ENCODE measurements at places on chromosomes 3 and 15.

GRCh38 chr15:91921188-91921842, 67.8 kb downstream of the SLCO3A1 start:
- no peak for DNase-seq

- peak; percentile 35 for DNase-seq
These were observed 1.4 kb downstream of the FES start for GRCh38 chr15:90885432-90886290.

DNA sequence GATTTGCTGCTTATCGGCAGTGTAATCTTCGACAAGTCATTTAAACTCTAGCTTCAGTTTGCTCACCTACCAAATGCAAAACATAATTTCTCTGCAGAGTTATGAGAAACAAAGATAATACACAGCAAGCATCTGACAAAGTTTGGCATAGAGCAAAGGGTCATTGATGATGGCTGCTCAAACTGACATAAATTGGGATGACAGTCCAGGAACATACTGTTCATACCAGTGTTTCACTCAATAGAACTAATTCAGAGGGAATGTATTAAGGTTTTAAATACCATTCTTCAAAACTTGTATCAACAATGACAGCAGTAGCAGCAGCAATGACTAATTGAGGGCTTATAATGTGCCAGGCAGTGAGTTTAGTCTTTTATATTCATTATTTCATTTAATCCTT, 137.6 kb downstream of the SPATA16 start:
- DNase-seq: no peak

- no peak for DNase-seq
These were observed 167.5 kb downstream of the PGPEP1L start for GRCh38 chr15:98840053-98840452.

DNA sequence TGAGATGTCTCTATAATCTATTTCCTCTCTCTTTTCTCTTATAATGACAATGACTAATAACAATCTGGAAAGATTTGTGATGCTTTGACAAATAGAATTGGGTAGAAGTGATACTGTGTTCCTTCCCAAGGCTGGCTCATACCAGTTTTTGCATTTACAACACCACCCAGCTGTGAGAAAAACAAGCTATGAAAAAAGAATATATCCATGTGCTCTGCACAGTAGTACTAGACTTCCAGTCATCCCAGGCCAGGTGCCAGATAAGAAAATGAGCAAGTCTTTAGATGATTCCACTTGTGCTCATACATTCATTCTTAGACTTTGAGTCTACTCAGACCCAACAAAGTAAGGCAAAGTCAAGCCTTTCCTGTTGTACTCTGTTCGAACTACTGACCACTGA, 350.2 kb upstream of the POU1F1 start:
- DNase-seq: no peak

- DNase-seq: no peak
These were observed 107.3 kb downstream of the RFTN1 start for GRCh38 chr3:16406166-16406565.

- peak; percentile 52 for DNase-seq
These were observed 8.5 kb downstream of the FAM107A start for GRCh38 chr3:58568572-58569286.

- no peak for DNase-seq
These were observed 419.8 kb upstream of the THBS1 start for GRCh38 chr15:39161096-39161495.

- DNase-seq: no peak
These were observed 79.2 kb upstream of the COL8A1 start for GRCh38 chr3:99559196-99559595.

- no peak for DNase-seq
These were observed 919.7 kb upstream of the CADM2 start for GRCh38 chr3:84039099-84039498.

DNA sequence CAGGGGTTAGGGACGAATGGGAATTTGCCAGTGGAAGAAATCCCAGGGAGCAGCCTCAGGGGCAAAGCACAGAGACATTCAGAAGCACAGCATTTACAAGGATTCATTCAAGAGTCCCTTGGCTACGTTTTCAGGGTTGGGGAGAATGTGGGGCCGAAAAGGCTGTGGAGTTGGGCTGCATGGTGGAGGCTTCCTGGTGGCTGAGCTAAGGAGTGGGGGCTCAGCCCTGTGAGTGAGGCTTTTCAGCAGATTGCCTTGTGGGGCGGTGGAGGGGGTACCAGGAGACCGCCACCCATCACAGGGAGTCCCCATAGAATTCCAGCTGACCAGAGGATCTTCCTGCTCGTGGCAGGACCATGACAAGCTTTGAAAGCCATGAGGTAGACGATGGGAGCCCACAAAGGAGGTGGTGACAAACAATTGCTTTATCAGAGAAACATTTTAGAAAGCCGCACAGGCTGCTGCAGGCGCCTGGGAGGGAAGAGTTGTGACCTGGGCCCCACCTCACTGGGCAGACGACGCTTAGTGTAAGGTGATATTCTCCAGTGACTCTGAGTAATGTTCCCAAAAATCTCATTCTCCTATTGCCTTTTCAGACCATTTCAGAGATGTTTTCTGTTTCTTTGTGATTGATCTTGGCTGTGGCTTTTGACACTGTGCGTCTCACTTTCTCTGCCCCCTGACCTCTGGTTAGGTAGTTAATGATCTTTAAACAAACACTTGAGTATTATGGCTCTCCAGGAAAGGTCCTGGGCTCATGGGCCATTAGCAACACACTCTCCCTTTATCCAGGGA, 128.0 kb downstream of the DNAJB8 start:
- no peak for DNase-seq

DNA sequence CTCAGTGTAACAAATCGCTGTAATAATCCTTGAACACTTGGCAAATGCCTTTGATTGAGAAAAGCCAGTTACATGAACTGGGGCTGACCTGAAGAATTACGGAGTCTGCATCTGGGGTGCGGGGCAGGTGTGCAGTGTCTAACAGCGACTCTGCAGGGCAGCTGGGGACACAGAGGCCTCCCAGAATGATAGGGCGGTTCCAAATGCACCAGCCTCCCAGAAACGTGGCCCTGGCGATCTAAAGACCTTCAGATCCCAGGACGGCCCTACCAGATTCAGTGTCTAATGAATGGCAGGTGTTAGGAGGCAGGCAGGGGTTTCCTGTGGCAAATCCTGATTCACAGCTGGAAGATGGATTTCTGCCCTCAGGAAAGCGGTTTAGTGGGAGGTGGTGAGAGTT, 100.5 kb upstream of the RGMA start:
- DNase-seq: no peak

DNA sequence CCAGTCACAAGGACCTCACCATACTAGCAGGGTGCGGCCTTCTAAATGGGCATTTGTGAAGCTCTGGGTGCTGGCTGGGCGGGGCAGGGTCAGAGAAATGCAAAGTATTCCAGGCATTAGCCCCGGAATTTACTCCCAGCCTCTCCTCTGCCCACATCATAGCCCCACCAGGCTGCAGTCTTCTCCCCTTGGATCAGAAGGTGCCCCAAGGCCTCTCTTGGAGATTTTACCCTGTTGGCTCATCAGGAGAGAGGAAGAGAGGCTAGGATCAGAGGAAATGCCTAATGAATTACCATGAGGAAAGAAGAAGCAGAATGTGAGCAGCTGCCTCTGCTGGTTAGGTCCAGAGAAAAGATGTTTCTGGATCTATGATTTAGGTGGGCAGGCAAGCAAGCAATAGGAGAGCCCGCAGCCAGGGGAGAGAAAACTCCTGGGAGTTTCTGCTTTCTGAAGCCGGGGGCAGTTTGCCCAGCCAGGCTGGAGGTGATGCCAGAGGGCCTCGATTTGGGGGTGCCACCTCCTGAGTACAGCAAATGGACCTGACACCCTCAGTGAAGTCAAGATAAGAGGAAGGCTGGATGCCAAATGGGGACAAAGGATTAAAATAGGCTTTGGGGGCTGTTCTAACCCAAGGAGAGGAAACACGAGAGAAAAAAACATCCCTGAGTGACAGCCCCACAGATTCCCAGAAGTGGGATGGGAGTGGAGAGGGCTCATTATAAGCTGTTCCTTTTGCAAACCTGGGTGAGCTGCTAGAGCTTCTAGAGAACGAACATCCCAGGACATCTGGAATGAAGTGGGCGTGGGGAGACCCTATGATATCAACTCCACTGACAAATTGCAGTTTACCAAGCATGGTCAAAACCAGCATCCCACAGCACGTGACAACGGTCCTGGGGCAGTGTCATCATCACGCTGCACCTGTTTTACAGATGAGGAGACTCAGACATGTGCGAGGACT, 65.4 kb downstream of the BDH1 start:
- DNase-seq: no peak

- peak; percentile 66 for DNase-seq
These were observed 64.8 kb downstream of the BOC start for GRCh38 chr3:113275929-113276750.

DNA sequence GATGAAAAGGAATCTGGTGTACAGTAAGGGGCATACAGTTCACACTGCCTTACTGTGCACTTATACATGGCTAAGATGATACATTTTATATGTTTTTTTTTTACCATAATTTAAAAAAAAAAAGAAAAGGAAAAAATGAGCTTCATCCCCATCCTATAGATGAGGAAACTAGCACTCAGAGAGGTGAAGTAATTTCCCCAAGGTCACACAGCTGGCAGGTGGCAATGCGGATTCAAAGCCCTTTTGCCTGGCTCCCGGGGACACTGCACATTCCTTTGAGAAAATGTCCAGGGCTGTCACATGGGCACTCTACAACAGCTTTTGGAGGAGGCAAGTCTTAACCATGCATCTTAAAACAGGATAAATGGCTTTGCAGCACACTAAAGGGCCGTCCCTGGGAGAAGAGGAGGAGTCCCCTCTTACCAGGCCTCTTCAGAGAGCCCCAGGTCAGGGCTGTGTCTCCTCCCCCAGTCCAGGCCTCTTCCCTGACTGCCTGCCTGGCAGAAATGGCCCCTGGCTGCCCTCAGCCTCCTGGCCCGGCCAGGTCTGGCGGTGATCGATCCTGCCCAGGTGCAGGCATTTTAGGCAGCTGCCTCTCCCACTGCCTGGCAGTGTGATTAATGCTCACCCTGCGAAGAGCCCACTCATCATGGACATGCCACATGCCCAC, 95.1 kb upstream of the LINGO1 start:
- no peak for DNase-seq

GRCh38 chr3:11350374-11350773, 78.2 kb downstream of the ATG7 start:
- DNase-seq: no peak

DNA sequence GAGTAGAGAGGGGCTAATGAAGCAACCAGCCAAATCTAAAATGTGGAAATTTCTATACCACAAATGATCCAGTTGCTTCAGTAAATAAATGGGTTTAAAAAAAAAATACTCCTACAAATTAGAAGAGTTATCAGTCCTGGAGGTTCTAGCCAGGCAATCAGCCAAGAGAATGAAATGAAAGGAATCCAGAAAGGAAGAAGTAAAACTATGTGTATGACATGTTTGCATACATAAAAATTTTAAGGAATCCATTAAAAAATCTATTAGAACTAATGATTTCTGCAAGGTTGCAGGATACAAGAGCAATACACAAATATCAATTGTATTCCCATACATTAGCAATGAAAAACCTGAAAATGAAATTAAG, 9.6 kb downstream of the MESP2 start:
- DNase-seq: no peak

GRCh38 chr15:80835336-80835735, 56.2 kb downstream of the CEMIP start:
- DNase-seq: no peak

DNA sequence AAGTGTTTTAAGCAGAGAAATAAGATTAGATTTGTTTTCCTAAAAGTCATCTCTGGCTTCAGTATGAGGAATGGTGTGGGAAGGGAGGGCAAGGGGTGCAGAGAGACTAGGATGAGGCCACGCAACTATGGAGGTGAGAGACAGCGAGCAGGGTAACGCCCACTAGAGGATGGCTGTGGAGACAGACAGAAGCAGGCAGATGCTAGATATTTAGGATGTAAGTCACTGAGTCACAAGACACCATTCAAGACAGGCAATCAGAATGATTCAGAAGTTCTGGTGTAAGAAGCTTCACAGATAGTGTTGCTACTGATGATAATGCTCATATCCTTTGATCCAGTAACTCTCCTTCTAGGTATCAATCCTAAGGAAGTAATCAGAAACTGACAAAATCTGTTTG, 19.1 kb downstream of the HSPBAP1 start:
- DNase-seq: no peak

DNA sequence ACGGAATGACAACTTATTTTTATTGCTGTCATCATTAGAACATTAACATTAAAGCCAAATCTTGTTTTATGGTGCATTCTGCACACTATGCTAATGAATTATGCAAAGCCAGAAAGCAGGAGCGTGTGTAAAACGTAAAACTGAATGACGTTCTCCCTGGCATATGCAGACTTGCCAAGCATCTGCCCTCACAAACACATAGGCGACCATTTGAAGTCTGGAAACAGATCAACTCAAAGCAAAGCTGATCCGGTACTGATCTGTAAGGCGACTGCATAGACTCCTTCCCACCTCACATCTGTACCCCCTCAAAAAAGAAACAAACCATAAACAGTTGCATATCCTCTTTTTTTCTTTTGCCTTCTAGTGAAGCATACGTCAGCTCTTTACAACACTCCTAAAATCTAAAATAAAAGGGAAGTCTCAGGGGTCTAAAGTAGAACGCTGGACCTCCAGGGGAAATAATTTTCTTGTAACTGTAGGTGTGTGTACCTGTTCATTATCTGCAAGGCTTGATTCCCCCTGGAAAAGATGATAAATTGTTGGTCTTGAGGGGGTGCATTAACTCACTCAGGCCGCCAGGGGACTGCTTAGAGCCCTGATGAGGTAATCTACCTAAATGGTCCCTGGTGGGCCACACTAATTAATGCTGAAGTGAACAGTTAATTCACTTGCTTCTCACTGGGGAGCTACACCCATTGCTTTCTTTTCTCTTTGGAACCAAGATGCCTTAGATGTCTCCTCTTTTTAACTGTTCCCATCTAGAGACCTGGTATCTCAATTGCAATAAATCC, 231.4 kb downstream of the CDIN1 start:
- DNase-seq: no peak

- no peak for DNase-seq
These were observed 7.3 kb downstream of the SHOX2 start for GRCh38 chr3:158098834-158099424.

DNA sequence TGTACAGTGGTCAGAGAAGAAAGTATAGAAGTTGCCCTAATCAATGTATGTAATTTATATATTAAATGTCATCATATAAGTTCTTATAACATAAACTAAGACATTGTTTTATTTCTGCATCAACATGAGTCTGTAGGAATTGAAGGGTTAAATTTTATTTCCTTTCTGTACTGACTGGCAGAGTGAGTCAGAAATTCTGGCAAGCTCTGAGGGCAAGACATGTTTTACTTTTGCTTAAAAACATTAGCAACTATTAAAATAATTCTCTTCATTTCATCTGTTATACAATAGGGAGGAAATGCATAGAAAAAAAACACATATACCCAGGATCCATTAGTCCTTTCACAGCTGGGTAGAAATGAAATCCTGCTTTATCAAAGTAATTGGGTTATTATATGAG, 171.4 kb upstream of the ALCAM start:
- DNase-seq: no peak

- no peak for DNase-seq
These were observed 28.3 kb upstream of the MYZAP start for GRCh38 chr15:57563416-57563815.

DNA sequence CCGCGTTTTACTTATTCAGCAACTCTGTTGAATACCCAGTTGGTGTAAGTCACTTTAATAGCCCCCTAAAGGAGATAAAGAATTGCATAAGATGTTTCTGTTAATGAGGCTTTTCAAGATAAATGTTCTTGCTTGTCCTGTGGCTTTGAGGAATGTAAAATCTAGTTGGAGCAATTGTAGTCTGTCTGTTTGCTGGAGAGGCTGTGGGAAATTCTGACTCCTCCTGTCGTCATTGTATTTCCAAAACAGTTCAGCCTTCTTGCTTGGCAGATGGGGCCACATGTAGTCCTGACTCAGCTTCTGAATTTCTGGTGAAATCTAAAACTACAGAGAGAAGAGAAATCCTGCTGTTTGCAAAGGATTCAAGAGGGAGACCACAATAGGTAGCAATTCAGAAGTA, 114.4 kb downstream of the RYR3 start:
- no peak for DNase-seq
